Activated gamma-delta T cell treated with Interleukin-2 at 50 U/mL for 16 hours (primary cell): ENCODE measurements at places on chromosomes 16 and 17.

- DNase-seq, result no peak
Observed at GRCh38 chr16:10940501-10941079, 1.7 kb downstream of the DEXI start.

GRCh38 chr17:39659279-39660010 is 5.7 kb upstream of the TCAP start:
- no peak for DNase-seq

DNA sequence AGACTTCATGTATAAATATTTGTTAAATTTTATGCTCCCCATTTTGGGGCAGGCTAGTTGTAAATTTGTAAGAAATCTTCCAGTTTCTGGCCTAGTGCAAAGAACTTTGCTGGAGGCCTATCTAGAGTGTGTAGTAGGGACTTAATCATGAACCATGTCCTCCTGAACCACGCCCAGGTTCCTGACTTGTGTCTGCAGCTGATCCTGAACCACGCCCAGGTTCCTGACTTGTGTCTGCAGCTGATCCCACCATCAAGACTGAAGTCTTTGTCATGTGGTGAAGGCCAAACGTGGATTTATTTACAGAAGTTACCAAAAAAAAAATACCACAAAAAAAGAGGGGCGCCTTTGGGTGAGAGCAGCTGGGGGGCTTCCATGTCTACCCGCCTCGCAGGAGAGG is 33.1 kb downstream of the LMF1 start:
- DNase-seq, result no peak

- no peak for DNase-seq
Observed at GRCh38 chr16:80973991-80974390, 32.7 kb downstream of the CMC2 start.

DNA sequence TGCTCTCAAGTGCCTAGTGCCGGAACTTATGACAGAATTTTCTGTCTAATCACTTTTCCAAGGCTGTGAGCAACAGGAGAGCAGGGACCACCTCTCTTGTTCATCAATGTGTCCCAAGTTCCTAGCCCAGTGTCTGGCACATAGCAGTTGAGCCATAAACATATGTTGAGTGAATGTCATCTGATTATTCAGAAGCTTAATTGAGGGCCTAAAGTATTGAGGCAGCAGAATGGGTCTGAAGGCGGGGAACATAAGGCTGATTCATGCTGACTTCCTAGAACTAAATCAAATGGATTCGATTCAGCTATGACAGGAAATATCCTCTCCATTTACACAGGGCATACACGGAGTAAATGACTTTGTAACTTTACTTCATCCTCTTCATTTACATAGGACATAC is 438.0 kb upstream of the ZFHX3 start:
- DNase-seq, result no peak

- DNase-seq, result no peak
Observed at GRCh38 chr17:55751720-55752250, 934 bp downstream of the PCTP start.

- DNase-seq, result no peak
Observed at GRCh38 chr16:20202747-20203146, 124.6 kb downstream of the GP2 start.

DNA sequence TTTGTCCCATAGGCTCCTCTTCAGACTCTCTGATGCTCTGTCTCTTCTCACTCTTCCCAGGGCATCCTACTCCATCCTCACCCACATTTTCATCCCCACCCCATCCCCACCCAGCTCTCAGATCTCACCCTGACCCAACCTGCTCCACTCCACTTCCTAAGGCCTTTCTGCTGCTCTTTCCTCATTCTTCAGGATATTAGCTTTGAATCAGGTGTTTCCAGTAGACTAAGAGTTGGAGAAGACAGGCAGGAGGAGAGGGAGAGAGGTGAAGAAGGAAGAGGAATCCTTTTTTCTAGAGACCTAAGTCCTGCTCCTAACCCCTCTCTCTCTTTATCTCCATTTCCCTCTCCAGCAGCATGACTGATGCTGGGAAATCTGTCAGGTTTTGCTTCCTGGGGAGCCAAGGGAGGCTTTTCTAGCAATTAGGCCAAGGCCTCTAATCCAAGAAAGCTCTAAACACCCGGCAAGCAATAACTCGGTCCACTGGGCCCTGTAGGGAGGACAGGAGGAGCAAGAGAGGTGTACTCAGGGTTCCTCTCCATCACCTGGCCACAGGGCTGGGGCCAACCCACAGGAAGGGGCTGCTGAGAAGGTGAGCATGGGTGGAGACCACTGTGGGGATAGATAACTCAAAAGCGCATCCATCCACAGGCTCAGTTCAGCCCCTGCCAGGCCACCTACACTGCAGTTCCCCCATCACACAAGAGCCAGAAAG is 133.3 kb downstream of the TMEM132E start:
- no peak for DNase-seq

DNA sequence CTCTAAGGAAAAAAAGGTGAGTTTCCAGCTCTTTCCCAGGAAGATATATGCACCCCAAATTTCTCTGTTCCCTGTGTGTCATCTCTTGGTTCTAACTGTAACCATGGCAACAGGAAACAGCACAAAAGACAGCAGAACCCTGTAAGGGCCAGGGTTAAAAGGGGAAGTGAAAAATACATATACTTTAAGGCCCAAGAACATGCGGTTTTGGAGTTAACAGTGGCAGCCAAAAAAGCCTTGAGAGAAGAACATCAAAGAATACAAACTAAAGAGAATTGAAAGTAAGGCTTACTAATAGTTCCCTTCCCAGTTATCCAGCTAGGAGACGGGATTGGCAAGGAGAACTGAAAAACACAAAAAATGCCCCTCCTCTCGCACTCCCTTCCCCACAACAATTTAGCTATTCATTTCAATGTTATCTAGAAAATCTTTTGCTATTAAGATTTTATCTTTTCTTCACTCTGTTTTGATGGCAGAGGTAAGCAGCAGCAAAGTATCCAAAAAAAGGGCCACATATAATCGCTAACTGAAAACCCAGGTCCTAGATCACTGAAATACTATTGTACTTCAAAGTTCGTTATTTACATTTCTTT is 1.5 kb downstream of the SPOP start:
- DNase-seq, result peak; percentile 13

DNA sequence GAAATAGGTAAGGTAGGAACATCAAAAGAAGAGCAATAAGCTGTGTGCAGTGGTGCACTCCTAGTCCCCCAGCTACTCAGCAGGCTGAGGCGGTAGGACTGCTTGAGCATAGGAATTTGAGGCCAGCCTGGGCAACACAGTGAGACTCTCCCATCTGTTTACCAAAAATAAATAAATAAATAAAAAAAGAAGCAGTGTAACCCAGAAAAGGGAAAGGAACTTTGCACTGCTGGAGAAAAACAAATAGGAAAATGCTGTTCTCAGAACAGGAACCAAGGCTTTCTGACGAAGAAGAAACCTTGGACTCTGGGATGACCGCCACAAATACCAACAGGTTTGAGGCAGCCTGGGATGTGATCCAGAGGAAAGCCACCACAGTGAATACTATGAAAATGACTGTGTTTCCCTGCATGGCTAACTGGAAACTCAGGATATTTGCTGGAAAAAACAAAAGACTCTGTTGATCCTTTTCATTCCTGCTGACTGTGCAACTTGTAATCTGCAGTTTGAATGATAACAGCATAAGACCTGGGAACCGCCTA is 41.2 kb downstream of the TTC19 start:
- DNase-seq, result no peak

DNA sequence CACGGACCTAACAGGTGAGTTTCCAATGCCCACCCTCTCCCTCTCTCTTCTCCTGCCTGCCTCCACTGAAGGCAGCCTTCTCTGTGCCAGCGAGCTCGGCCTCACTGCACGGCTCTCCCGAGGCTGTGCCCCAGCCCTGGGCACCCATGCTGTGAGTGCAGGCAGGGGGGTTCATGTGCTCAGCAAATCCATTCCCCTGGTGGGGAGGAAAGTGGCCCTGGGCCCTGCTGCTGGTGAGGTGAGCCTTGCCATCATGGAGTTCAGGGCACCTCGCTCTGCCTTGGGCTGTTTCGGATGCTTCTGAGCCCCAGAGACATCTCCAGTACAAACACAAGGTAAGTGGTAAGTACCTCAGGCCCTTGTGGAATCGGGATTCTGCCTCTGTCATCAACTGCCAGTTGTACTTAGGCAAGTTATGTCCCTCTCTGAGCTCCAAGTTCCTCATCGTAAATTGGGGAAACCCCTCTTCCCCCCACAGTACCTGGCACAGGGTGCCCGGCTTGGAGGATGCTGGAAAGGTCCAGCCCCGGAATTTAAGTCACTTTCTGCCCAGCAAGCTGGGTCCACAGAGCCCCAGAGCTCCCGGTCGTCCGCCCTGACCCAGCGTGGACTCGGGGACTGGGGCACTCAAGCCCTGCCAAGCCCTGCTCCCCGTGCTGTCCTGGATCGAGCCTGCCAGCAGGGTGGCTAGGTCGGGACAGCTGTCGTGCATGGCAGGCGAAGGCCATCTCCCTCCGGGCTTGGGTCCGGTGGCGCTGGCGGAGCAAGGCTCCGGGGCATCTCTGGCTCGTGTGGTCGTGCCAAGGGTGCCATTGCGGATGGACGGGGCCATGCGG is 684 bp upstream of the NUDT16L1 start:
- DNase-seq, result no peak

GRCh38 chr17:43907998-43908721 is 824 bp upstream of the MPP2 start:
- DNase-seq, result peak; percentile 37

DNA sequence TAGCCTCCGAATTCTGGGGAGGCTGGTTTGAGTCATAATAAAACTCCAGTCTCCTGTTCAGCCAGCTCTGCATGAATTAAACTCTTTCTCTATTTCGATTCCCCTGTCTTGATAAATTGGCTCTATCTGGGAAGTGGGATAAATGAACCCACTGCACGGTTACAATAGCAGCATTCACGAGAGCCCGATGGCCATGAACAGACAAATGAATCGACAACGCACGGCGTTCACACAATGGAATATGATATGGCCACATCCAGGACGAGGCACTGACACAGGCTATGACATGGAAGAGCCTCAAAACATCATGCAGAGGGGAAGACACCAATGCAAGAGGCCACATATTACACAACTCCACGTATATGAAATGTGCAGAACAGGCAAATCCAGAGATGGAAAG is 5.6 kb upstream of the CARD14 start:
- DNase-seq, result no peak

DNA sequence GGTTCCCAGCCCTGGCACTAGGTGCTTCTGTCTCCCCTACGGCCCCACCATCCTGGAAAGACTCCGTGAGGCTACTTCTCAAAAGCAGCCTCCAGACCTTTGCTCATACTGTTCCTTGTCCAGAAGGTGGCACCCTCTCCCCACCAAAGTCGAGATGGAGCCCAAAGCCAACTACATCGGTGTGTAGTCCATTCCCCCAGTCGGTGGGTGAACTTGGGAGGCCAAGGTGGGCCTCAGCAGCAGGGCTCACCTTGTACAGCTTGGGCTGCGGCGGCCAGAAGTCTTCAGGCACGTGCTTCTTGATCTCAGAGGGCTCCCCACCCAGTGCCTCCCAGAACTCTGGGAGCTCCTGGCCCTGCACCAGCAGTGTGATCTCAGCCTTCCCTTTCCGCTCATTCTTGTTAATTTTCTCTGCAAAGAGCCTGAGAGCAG is 10.2 kb downstream of the FLII start:
- DNase-seq, result peak; percentile 63

- DNase-seq, result peak; percentile 68
Observed at GRCh38 chr17:81291662-81292061, 3.4 kb downstream of the SLC38A10 start.

GRCh38 chr16:60302676-60303075 is 1568.6 kb upstream of the GOT2 start:
- no peak for DNase-seq

- DNase-seq, result no peak
Observed at GRCh38 chr16:48386559-48387312, 1.5 kb upstream of the SIAH1 start.

DNA sequence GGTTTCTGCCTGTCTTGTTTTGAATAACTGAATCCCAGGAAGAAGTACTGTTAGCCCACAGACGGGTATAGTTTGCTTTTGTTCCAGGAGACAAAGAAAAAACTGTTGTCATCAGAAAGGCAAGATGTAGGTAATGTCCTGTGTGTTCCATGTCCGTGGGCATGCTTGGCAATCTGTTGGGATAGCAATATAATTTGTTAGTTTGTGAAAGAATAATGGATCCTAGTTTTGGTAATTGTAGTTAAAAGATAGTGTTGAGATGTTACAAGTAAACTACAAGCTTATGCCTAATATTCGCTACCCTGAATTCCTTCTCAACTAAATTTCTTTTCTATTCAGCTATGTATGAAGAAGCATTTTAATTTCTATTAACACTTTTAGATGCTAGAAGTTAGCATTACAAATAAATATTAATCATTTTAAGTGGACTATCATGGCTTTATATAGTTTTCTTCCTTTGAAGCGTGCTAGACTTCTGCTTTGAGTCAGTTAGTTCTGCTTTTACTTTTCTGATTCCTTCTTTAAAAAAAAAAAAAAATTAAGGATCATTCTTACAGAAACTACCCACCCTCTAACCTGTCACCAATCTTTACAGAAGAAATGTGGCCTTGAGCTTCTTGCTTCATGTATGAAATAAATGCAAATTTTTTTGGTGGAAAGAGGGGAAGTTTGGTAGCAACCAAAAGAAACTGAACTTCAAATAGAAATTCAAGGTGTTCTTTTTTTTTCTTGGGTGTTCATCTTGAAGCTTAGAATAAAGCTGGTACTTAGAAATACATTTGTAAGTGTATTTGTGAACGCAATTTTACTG is 2.4 kb downstream of the EVI2A start:
- no peak for DNase-seq

- no peak for DNase-seq
Observed at GRCh38 chr16:2244926-2245795, 6.2 kb downstream of the ECI1 start.

GRCh38 chr16:20799599-20799998 is 6.7 kb downstream of the ERI2 start:
- no peak for DNase-seq

DNA sequence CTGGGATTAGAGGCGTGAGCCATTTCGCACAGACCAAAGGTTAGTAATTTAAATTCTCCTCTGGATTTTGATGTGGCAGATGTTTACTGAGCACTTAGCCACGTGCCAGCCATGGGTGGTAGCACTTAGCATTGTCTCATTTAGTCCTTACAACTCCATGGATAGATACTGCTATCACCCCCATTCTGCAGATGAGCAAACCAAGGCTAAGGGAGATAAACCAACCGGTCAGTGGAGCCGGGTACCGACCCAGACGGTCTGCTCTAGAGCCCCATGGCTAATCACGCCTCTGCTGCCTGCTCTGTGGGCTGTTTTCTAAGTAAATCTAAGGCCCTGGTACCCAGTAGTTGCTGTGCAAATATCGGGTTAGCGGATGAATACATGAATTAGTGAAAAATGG is 12.6 kb upstream of the ADGRG1 start:
- DNase-seq, result no peak

GRCh38 chr16:85754413-85754812 is 3.5 kb upstream of the C16orf74 start:
- no peak for DNase-seq

GRCh38 chr17:77242118-77242851 is 101.5 kb downstream of the SEC14L1 start:
- no peak for DNase-seq
